ENCODE measurements at places on chromosomes 16 and 17.

GRCh38 chr17:54807331-54807730, 93.3 kb upstream of the TOM1L1 start:
- no peak for DNase-seq

- peak; percentile 90 for DNase-seq
These were observed 14.8 kb downstream of the VASN start for GRCh38 chr16:4386451-4386805.

DNA sequence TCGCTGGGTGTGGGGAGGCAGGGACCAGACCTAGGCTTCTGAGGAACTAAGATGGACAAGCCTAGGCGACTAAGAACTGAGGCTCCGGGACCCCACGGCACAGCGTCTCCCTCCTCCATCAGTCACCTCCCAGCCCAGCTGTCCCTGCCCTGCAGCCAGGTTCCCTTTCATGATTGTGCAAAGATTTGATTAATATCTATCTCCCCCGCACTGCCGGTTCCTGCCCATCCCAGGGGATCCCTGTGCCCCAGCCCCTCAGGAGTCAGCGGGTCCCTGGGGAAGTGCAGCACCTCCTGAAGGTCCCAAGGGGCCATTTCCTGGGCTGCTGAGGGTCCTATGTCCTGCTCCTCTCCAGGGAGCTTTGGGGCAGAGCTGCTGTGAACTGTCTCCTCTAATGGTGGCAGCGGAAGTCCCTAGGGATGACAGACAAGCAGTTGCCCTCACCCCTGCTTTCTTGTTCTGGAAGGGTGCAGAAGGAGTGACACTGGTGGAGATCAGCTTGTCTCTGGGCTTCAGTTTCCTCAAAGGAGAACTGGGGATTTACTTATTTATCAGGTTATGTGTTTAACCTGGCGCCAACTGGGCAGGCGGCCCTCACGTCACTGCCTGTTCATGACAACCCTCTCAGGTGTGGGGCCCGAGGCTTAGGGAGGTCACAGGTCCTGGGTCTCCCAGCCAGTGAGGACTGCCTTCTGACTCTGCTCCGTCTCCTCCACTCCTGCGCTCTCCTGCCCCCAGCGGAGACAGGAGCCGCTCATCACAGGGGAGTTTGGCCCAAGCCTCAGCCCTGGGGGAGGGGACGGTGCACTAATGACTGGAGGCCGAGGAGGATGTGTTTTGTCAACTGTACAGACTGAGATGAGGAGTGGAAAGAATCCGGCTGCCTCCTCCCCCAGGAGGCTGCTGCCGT, 1.9 kb upstream of the C16orf74 start:
- no peak for DNase-seq

GRCh38 chr16:49928176-49929041, 72.5 kb upstream of the ZNF423 start:
- no peak for DNase-seq

- DNase-seq = no peak
These were observed 306.6 kb downstream of the MAF start for GRCh38 chr16:79293836-79294460.

GRCh38 chr17:77502626-77503292, 362.0 kb downstream of the SEC14L1 start:
- DNase-seq = peak; percentile 44

DNA sequence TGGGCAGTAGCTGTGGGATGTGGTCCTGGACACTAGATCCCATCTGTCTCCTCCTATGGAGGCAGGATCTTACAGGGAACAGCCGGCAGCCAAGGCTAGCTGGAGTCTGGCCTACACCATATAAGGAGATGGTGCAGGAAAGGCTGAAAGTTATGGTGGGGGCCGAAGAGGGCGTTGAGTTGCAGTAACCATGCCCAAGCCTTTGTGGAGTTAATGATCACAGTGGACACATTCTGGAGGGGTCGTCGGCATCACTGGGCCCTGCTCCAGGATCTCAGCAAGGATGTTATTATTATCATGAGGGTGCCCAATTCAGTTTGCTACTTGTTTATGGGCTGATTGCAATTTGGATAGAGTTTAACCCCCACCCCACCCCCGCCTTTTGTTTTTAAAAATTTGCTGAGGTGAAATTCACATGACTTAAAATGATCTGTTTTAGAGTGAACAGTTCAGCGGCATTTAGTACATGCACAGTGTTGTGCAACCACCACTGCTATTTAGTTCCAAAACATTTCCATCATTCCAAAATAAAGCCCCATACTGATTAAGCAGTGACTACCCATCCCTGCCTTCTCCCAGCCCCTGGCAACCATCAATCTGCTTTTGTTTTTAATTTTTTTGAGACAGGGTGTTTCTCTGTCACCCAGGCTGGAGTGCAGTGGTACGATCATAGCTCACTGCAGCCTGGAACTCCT, 184.3 kb upstream of the CACNG3 start:
- no peak for DNase-seq

- DNase-seq = no peak
These were observed 1.6 kb downstream of the TBC1D10B start for GRCh38 chr16:30368792-30369090.

DNA sequence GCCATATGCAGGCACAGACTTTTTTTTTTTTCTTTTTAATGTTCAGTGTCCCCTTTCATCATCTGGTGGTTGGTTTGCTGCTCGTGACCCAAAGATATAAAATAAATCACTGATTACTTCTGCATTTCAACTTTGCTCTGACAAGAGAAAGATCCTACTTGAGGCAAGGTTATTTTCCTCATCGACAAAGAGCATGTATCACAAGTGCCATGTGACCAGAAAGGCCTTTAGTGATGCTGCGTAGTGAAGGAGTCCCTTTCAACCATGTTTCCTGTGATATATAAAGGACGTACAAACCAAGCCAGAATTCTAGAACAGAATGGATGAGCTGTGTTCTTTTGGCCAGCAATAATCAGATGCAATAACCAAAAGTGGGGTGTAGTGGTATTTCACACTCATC, 323.4 kb upstream of the PSMD7 start:
- DNase-seq = no peak

GRCh38 chr17:8041249-8041928, 2.5 kb downstream of the ALOX15B start:
- DNase-seq = peak; percentile 61

- DNase-seq = no peak
These were observed 9.8 kb downstream of the SLC4A1 start for GRCh38 chr17:44257815-44258760.

- no peak for DNase-seq
These were observed 2.2 kb downstream of the C16orf95 start for GRCh38 chr16:87314990-87315420.

DNA sequence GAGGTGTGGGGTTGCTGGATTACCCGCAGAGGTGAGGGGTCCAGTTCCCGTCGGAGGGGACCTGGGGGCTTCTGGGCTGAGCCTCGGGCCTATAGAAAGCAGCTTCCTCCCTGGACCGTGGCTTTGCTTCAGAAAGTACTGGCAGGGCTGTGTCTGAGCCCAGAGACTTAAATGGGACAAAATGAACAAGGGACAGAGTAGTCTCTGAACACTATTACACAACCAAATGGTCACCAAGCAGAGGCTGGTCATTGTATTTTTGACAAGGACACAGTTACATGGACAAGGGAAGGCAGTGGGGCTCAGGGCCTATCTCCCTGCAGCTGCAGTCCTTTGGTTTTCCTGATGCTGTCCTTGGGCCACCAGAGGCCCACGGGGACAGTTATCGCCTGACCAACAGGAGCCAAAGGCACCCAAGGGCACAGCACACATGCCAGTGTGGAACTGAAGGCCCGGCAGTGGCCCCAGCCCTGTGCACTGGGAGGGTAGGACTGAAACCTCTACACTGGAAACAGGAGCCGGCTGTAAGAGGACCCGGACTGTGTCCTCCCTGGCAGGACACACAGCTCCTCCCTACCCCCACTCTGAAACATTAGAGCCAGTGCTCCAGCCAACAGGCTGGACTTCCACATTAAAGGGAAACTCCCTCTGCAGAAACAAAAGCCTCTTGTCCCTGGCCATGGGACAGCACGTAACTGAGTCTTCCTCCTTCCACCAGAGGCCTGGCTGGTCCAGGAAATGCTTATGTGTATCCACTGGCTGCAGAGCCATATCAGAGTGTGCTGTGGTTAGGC, 26.0 kb upstream of the ERN1 start:
- no peak for DNase-seq

- no peak for DNase-seq
These were observed 9.6 kb downstream of the MYO19 start for GRCh38 chr17:36525113-36525512.

- peak; percentile 95 for DNase-seq
These were observed 14.6 kb downstream of the COTL1 start for GRCh38 chr16:84603140-84603816.

DNA sequence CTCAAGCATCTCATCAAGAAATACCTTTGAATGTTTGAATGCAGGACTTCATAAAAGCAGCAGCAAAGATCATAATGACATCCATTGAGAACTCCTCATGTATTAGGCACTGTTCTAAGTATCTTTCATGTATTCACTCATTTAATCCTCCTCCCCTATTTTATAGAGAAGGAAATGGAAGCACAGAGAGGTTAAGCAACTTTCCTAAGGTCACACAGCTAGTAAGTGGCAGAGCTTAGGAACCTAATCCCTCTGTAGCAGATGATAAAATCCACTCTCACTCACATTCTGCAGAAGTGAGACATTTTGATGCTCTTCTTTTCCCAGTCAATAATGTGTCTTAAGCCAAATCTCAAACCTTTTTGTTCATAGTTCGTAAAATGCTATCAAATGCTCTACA, 350.8 kb upstream of the C16orf82 start:
- no peak for DNase-seq

GRCh38 chr17:73228748-73229236, 32.9 kb downstream of the CPSF4L start:
- DNase-seq = peak; percentile 83

GRCh38 chr16:29844575-29845331, 18.3 kb downstream of the CDIPT start:
- DNase-seq = no peak

DNA sequence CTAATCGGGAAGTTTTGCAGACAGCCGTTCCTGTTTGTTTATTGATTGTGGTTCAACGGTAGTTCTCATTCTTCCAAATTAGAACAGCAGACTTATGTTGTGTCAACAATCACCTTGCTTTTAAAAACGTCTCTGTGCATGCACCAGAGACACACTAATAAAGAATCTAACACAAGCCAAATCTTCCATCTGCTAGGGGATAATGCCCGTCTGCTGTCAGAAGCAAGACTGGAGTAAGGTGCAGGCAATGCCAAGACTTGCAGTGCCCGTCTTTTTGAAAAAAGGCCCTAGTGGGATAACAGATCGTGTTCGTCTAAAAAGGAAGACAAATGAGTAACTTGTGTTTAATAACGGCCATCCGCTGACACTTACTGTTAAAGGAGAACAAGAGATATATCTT, 158.4 kb downstream of the KCNJ2 start:
- no peak for DNase-seq

GRCh38 chr16:49407873-49408550, 34.4 kb downstream of the C16orf78 start:
- peak; percentile 88 for DNase-seq

GRCh38 chr16:87824016-87824990, 45.0 kb downstream of the SLC7A5 start:
- no peak for DNase-seq

- DNase-seq = no peak
These were observed 484.3 kb upstream of the EEF2KMT start for GRCh38 chr16:5581908-5582307.

GRCh38 chr17:79684132-79684985, 46.4 kb upstream of the ENPP7 start:
- DNase-seq = no peak

DNA sequence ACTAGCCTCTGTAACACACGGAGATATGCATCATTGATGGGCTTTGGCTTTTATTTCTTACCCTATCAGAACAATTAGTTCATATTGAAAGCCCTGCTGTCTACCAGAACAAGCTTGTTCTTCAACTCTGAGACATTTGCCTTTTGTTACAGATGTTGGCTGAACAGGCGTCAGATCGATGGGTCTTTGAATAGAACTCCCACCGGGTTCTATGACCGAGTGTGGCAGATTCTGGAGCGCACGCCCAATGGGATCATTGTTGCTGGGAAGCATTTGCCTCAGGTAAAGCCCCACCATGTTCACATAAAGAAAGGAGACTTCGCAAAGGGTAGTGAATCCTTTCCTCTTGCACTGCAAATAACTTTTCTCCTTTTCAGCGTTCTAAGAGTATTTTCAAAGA, 232.1 kb downstream of the PHKB start:
- DNase-seq = no peak

DNA sequence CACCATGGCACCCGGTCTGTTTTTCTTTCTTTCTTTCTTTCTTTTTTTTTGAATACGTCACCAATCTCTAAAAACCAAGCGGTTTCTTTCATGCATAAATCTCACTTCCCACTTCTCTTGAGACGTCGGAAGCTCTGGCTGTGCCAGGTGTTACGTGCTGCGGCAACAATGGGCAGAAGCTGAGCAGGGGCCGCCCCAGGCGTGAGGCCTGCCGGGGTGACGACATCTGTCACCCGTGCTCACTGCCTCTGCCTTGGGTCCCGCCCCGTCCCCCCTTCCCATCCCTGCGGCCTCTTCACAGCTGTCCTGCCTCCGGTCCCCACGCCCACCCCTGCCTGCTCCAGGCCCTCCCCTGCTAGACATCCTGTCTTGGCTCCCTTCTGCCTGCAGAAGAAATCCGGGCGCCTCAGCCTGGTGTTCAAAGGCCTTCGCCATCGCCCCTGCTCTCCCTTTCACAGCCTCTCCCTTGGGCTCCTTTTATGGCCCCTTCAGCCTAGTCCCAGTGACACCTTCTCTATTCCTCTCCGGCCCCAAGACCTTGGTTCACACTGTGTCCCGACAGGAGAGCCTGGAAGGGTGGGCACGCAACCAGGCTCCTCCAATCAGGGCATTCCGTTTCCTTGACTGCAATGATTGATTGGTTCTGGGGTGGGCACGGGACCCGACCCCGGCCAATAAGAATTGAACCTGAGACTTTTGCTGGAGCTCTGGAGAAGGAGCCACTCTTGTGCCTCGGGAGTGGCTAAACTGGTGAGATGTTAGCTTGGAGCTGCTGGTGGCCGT, 4.8 kb downstream of the P2RX1 start:
- DNase-seq = no peak
